Activated naive CD4-positive, alpha-beta T cell treated with anti-CD3 and anti-CD28 coated beads, Interleukin-2, amount 50 U/mL, for 72 hours (primary cell): ENCODE measurements at places on chromosomes 16 and 17. TPM values are rescaled to one million over a fixed set of nuclear protein-coding genes. Genes with fewer than 3 reads are reported as not detected.

- no peak for DNase-seq
Measured at GRCh38 chr17:57892820-57893595, 43.2 kb upstream of the MRPS23 start.

DNA sequence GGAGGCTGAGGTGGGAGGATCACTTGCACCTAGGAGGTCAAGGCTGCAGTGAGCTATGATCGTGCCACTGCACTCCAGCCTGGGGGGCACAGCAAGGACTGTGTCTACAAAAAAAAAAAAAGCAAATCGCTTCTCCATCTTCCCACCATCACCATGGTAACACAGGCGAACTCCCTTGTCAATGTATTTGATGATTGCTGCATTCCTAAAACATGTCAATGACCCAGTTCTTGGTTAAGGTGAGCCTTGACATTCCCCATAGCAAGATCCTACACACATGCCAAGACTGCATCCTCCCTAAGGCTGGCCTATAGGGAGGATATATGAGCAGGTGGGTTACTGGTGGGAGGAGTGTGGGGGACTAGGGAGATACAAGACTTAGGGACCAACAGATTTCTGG is 12.2 kb downstream of the CNTNAP1 start:
- DNase-seq = no peak

Gene GAN
- 15.7 TPM for total RNA-seq

Gene CASKIN1
- 11.3 TPM for total RNA-seq

Gene PDP2
- 28.7 TPM for total RNA-seq
